ENCODE measurements at places on chromosomes 5 and 9. TPM values are rescaled to one million over a fixed set of nuclear protein-coding genes. Genes with fewer than 3 reads are reported as not detected.

The PCDHB9 gene
- total RNA-seq, result 1.5 TPM

The NR5A1 gene
- not detected for total RNA-seq

The SIMC1 gene
- total RNA-seq, result 14.9 TPM

The IFNK gene
- total RNA-seq, result not detected

The FOXD4L4 gene
- not detected for total RNA-seq

The ENHO gene
- 2.6 TPM for total RNA-seq

The MBLAC2 gene
- 6.4 TPM for total RNA-seq

The TAF11L4 gene
- not detected for total RNA-seq

The LRRC26 gene
- total RNA-seq, result 4.1 TPM

The STK32A gene
- total RNA-seq, result 9.6 TPM

The CCDC152 gene
- total RNA-seq, result 0.07 TPM

The TEX48 gene
- total RNA-seq, result not detected

The SHOC1 gene
- 1.4 TPM for total RNA-seq

The PCDHAC1 gene
- total RNA-seq, result not detected

The PAEP gene
- not detected for total RNA-seq

The RELL2 gene
- 5.9 TPM for total RNA-seq

The RC3H2 gene
- total RNA-seq, result 30.9 TPM

The BBLN gene
- total RNA-seq, result 606 TPM

The AQP7 gene
- 6.9 TPM for total RNA-seq

The PDCD1LG2 gene
- 0.63 TPM for total RNA-seq

The HTR4 gene
- total RNA-seq, result not detected

The PCDHGA7 gene
- 2.5 TPM for total RNA-seq

The GTF3C5 gene
- total RNA-seq, result 44.8 TPM

The CTNND2 gene
- total RNA-seq, result 2.9 TPM

The PTPN3 gene
- total RNA-seq, result 44.5 TPM

The TMEM232 gene
- 1.2 TPM for total RNA-seq
